Activated CD4-positive, alpha-beta T cell treated with anti-CD3 and anti-CD28 coated beads for 36 hours (primary cell): ENCODE measurements at places on chromosomes 3 and 15. TPM values are rescaled to one million over a fixed set of nuclear protein-coding genes. Genes with fewer than 3 reads are reported as not detected.

The SOX14 gene
- not detected for total RNA-seq

The RARB gene
- total RNA-seq = not detected

The VGLL3 gene
- total RNA-seq = not detected

The CHDH gene
- total RNA-seq = 0.30 TPM
